GOT3 (cell line): ENCODE measurements at places on chromosomes 3 and 15.

DNA sequence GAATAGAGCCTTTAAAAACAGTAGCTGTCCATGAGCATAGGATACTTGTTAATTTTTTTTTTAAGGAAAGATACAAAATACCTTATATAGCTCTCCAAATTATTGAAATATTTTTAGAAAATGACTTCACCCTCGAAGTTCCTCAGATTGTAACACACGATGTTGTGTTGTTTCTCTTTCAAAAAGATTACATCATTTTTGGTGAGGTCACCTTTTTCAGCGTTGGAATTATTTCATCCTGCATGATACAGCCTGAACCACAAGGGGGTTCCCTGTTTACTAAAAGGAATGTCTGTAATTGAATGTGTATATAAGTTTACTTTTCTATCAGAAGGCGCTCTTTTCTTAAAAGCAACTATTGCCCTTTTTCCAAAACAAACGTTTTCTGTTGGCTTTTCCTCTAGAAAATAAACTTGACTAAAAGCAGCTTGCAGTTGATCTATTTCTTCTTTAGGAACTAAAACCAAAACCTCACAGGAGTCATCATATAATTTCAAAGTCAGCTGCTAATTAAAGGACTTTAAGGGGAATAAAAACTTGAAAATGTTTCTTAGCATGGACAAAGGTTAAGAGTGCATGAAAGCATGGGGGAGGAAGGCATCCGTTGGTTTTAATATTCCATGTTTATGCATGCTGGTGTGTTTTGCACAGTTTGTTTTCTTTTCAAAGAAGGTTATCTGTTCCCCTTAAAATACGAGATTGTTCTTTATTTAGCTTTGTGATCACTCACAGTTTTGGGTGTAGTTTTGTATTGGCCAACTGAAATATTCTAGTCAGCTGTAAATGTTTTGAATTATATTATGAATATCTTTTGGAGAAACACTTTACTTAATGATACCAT, 29.4 kb downstream of the LYSMD4 start:
- DNase-seq: no peak

GRCh38 chr15:58064980-58065444, 499 bp downstream of the ALDH1A2 start:
- no peak for DNase-seq

GRCh38 chr3:16028604-16029003, 145.9 kb upstream of the GALNT15 start:
- DNase-seq: no peak

GRCh38 chr15:46872981-46873330, 844.3 kb upstream of the SEMA6D start:
- DNase-seq: no peak

DNA sequence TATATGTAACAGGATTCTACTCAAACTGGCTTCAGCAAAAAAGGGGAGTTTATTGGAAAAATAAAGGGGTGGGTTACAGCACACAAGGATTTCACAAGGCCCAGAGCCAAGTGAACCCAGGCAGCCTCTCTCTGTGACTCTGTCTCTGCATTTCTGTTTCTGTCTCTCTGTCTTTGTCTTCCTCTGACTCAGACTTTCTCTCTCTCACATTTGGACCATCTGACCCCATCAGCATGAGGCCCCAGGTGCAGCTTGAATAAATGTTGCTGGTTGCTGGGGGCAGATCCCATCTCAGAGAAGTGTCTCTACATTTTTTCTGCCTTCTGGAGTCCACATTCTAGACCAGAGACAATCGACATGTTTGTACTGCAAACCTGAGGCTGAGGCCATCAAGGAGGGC, 45.0 kb downstream of the RPLP1 start:
- no peak for DNase-seq

DNA sequence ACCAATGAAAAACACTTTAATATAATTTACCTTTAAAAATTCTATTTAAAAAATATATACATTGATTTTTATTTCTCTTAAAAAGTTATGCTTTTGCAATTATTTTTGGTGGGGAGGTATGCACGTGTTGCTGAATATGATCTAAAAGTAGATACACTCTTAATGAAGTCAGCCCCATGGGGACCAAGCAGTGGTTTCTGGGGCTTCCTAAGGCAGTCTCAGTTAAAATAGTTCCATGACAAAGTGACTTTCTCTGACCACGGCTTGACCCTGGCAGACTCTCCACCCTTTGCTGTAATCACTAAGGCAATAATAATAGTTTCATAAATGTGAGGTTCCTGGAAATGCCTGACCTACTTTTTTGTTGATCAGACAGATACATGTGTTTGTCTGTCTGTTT, 50.4 kb downstream of the CCR4 start:
- DNase-seq: no peak

- no peak for DNase-seq
Observed at GRCh38 chr3:156303001-156303707, 182.8 kb downstream of the KCNAB1 start.

DNA sequence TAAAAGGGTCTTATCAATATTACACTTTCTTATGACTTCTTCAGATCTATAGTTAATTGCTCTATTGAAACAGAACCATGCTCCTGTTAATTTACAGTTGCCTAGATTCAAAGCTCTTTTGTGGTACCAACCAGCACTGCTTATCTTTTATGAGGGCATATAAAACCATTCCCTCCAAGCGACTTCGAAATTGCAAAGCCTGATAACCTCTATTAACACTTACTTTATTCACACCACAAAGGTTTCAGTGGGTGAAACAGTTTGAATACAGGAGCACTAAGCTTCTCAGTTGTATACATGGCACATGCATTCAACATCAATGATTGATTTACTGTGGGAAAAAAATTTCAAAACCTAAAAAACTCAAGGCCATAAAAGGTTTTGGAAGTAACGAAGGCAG, 74.9 kb upstream of the PPIB start:
- DNase-seq: no peak

DNA sequence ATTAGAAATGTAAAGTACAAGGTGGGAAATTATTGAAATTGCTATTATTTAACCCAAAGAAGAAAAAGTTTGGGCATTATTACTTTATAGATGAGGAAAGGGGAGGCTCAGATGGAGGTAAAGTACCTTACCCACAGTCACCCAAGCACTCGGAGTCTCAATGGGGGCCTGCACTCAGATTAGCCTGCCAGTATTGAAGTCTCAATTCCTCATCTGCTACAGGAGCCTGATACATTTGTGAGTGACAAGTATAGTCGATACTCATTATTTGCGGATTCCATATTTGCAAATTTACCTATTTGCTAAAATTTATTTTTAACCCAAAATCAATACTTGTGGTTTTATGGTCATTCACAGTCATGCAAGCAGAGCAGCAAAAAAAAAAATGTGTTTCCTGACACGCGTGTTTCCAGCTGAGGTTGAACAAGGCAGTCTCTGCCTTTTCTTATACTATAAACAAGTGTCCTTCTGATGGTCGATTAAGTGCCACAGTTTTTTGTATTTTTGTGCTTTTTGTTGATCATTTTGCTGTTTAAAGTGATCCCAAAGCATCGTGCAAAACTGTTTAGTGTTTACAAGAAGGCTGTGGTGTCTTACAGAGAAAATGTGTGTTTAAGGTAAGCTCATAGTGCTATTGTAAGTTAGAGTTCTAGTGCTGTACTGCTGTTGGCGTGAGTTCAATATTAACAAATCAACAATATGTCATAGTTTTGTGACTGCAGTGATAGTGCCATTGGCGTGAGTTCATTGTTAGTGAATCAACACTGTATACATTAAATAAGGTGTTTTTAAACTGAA, 48.0 kb downstream of the ARHGEF26 start:
- DNase-seq: no peak

DNA sequence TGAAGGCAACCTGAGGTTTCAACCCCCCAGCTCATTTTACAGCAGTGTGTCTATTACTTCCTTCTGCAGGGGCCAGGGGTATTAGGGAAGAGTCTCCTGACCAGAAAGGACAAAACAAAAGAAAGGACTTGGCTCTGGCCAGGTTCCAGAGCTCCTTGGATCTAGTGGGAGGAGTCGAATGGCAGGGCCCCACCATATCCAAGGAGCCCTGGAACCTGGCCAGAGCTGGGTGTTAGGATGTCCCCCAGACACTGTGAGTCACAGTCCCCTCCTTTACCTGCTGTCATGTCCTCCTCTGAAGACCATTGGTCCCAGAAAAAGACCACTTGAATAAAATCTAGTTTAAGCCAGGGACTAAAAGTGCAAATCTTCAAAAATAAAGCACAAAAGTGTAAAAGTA, 113.2 kb downstream of the EEFSEC start:
- DNase-seq: no peak

DNA sequence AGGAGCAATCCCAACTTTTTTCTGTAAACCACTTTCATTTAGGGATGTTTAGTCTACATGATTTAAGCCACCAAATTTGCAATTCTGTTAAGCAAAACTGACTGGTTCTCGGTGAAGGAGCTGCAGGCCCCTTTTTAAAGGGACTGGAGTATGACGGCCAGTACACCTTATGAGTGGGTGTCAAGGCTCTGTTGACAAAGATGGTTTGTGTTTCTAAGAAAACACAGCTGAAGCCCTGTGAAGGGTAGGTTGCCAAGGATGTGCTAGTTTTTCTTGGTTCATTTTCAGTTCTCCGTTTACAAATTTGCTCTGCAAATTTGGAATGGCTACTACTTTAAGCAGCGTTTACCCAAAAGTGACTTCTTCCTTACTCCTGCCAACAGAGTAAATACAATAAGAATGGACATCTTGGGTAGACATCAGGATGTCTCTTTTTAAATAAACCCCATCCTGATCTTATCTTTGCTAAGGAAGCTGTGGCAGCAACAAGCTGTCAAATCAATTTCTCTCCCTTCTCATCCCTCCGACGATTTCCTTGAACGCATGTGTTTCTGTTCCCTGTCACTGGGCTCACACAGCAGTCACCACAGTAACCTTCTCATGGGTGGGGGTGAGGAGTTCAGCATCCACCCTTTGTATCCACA, 58.2 kb upstream of the CMTM8 start:
- DNase-seq: no peak

GRCh38 chr3:188964957-188965356, 206.8 kb upstream of the TPRG1 start:
- DNase-seq: no peak

DNA sequence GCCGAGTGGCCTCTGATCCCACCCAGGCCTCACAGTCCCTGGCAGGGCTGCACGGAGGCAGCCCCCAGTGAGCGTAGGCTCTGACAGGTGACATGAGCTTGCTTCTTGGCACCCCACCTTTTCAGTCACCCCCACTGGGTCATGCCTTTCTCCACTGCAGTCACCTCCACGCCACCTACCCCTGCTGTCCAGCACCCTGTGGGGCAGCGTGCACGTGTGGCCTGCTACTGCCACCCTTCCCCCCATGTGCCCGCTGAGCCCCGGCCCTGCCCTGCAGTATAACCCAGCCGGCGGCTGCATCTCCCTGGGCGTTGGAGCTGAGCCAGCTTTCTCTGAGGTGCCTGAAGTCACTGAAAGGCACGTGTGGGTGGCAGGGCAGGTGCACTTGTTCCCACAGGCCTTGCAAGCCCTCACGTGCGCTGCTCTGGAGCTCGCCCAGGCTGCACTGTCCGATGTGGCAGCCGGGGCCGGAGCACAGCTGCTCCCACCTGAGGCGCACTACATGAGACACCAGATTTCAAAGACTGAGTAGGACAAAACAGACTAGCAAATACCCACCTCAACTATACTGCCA, 65.6 kb downstream of the NIPA2 start:
- no peak for DNase-seq

DNA sequence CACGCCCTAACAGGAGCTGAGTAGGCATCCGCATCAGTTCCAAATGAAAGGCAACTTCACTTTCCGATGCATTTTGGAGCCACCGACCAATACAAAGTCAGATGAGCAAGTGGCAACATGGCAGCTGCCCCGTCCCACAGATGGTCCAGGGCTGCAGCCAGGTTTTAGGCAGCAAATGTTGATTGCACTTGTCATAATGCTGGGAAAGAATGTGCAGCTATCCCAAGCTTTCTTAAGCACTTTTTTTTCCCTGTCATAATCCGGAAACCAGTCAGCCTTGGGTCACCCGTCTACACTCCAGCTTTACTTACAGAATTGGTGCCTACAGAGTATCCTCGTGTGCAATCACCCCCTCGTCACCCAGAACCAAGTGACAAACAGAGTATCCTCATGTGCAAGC, 147.7 kb downstream of the CHSY1 start:
- no peak for DNase-seq

DNA sequence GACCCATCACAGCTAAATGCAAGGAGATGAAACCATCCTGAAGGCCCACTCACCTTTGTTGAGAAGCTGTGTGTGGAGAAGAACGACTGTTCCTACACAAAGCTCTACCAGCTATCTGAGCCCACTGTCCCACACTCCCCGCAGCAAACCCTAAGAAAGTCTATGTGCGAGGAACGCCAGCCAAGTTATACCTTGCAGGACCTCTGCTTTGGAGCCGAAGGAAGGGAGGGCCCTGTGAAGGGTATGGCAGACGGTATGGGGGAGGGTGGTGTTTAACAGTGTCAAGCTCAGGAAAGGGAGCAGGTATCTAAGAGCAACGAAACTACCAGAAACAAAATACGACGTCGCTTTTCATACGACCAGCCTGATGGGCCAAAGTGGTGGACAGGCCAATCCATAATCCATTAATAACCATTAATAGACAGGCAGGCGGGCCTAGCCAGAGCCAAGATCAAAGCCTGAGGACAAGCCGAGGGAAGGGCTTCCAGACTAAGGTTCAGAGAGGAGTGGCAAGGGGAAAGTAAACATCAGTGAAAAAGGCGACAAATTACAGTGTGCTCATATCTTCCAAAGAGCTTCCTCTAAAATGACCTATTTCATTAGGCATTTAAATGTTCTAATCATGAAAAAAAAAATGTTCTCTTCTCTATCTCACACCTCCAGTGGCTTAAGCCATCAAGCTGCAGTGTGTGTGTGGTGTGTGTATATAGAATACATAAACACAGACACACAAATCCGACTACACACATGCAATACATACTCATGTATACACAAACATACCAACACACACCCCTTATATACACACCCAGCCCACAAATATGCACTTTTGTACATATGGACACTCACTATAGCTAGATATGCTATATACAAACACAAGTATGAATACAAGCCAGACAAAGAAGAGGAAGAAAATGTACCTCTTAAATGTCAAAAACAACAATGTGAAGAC, 43.9 kb downstream of the PTPN23 start:
- no peak for DNase-seq

GRCh38 chr3:29892976-29893554, 612.2 kb downstream of the RBMS3 start:
- no peak for DNase-seq

- DNase-seq: peak; percentile 26
Observed at GRCh38 chr3:50189274-50189673, 2.1 kb upstream of the GNAT1 start.

GRCh38 chr15:42135351-42135750, 21.1 kb downstream of the PLA2G4F start:
- no peak for DNase-seq

GRCh38 chr3:49017229-49017970, 980 bp downstream of the DALRD3 start:
- no peak for DNase-seq

DNA sequence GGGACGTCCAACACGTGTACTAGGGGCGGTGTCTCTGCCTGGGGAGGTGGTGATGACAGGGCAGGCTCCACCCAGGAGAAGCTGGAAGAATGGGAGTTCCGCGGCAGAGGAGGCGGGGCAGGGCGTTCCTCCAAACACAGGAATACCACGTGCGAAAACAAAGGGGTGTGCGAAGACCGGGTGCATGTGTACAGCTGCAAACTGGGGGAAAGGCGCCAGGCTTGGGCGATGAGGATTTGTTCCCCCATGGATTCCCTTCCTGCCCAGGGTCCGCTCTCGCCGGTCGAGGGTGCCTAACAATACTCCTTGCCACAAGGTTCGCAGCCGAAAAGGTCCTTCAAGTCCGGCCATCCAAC, 500 bp upstream of the ZSCAN2 start:
- DNase-seq: peak; percentile 37

GRCh38 chr3:81684751-81685395, 76.6 kb downstream of the GBE1 start:
- DNase-seq: no peak

- DNase-seq: no peak
Observed at GRCh38 chr3:61218504-61218903, 32.7 kb downstream of the FHIT start.
